ENCODE measurements at places on chromosomes 3 and 15.

GRCh38 chr3:45065373-45065720, 39.2 kb downstream of the CLEC3B start:
- DNase-seq, result no peak
- H3K36me3 ChIP-seq, result no peaks in the 10 kb centered on the region
- no peaks in the 10 kb centered on the region for H3K27me3 ChIP-seq
- H3K4me1 ChIP-seq, result peaks cover 15% of the 10 kb centered on the region

GRCh38 chr3:141690431-141691072, 47.5 kb upstream of the RNF7 start:
- no peaks in the 10 kb centered on the region for H3K27me3 ChIP-seq
- no peaks in the 10 kb centered on the region for H3K36me3 ChIP-seq
- no peak overlapping the region for H3K4me3 ChIP-seq
- DNase-seq, result no peak
- H3K27ac ChIP-seq, result no peak overlapping the region
- H3K4me1 ChIP-seq, result peaks cover 7% of the 10 kb centered on the region

DNA sequence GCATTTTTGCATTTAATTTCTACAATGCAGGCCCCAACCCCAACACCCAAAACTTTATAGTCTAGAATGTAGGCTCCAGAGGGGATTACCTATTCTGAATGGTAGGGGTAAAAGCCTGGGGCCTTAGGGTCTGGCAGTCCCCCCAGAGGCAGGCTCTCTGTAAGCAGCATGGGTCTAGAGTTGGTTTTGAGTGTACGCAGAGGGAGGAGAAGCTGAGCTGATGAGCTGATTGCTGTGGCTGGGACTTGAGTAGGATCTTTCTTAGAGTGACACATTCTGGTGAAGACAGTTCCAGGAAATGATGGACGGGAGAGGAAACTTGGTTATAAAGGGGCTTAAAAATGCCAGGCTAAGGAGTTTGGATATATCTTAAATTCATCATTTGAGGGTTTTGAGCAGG, 2.1 kb downstream of the LPP start:
- no peaks in the 10 kb centered on the region for H3K36me3 ChIP-seq
- H3K4me3 ChIP-seq, result no peak overlapping the region
- peaks cover 53% of the 10 kb centered on the region for H3K4me1 ChIP-seq
- no peak for DNase-seq
- no peak overlapping the region for H3K27ac ChIP-seq

- H3K4me1 ChIP-seq, result no peaks in the 10 kb centered on the region
- H3K27ac ChIP-seq, result no peak overlapping the region
- H3K27me3 ChIP-seq, result no peaks in the 10 kb centered on the region
- no peak overlapping the region for H3K4me3 ChIP-seq
- no peaks in the 10 kb centered on the region for H3K36me3 ChIP-seq
Measured at GRCh38 chr3:31043184-31043819, 148.8 kb upstream of the GADL1 start.

GRCh38 chr15:98746375-98747155, 98.2 kb downstream of the IGF1R start:
- no peak for DNase-seq
- no peak overlapping the region for H3K4me3 ChIP-seq
- no peaks in the 10 kb centered on the region for H3K4me1 ChIP-seq

DNA sequence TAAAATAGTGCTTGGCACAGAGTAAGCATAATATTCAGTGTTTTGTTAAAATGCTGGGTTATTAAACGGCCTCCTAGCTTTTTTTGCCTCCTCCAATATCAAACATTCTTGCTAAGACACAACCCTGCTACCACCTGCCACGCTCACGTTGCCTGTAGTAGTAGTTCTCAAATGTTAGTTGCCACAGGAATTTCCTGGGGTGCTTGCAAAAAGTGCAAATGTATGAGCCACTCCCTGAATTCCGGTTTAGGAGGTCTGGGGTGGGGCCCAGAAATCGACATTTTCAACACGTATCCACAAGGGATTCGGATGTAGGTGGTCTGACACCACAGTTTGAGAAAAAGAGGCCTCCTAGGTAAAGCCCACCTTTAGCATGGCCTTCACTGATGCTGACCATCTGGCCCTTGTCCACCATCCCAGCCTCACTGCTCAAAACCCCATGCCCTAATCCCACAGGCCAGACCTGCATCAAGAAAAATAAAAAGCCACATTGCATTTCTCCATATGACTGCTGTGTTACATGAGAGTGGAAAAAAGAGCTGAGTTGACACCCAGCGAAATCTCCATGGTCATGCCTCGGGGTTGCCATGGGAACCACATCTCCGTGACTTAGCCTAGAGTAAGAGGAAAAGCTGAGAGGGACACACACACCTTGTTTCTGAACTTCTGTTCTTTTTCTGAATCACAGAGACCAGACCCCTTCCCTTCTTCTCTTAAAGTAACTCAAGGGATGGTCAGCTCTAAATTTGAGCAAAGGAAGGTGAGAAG, 116.4 kb upstream of the HES1 start:
- no peak overlapping the region for H3K4me3 ChIP-seq
- DNase-seq, result no peak
- H3K27me3 ChIP-seq, result no peaks in the 10 kb centered on the region
- H3K36me3 ChIP-seq, result no peaks in the 10 kb centered on the region
- H3K4me1 ChIP-seq, result no peaks in the 10 kb centered on the region

DNA sequence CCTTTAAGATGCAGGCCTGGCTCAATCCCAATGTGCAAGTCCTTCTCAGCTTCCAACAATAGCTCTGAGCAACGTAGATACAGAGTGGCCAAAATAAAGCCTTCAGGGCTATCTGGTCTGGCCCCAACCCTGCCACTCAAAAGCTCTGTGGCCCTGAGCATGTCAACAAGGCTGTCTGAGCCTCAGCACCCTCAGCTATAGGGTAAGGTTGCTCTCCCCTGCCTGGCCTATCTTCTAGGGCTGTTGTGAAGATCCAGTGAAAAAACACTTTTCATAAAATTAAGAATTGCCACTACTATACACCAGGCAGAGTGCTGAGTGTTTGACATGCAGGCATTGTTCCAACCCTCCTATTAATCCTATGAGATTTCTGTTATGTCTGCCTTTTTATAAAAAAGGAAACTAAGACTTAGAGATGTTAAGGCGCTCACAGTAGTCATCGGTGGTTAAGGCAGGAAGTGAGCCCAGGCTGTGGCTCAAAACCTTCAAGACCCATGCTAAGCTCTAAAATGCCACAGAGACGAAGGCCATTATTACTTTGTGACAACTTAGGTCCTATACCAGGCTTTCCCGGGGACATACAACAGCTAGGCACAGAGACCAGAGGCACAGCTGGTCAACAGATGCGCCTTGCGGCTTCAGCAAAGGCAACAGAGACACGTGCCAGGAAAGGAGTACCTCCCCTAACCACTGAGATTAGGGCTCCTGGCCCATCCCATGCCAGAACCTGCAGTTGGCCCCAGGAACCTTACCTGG, 5.1 kb downstream of the POLG start:
- peak; percentile 54 for DNase-seq
- H3K4me3 ChIP-seq, result no peak overlapping the region
- no peaks in the 10 kb centered on the region for H3K27me3 ChIP-seq
- peaks cover 83% of the 10 kb centered on the region for H3K36me3 ChIP-seq
- H3K27ac ChIP-seq, result peak overlapping the region; percentile 39
- H3K4me1 ChIP-seq, result peaks cover 60% of the 10 kb centered on the region

GRCh38 chr3:50319894-50320625, 2.5 kb downstream of the HYAL2 start:
- peak overlapping the region; percentile 87 for H3K4me3 ChIP-seq
- H3K27ac ChIP-seq, result peak overlapping the region; percentile 73
- H3K27me3 ChIP-seq, result no peaks in the 10 kb centered on the region
- no peak for DNase-seq

DNA sequence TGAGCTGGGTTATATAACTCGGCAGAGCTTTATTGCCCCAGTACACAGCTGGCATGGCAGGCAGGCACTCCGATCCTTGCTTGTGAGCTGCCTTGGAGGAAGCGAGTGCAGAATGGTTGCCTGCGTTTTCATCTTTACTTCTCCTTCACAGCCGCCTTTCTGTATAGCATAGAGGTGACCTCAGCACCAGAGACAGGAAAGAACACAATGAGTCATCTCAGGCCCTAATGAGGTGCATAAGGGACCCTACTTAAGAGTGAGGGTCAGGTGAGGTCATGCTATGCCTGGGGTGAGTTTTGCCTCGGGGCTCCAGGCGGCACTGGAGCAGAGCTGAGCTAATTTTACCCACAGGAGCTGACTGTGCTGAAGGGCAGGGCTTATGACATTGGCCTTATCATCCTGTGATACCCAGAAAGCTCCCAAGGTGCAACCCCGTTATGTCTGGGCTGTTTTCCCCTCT, 43.5 kb downstream of the LPP start:
- H3K4me3 ChIP-seq, result no peak overlapping the region
- no peaks in the 10 kb centered on the region for H3K27me3 ChIP-seq
- peaks cover 3% of the 10 kb centered on the region for H3K36me3 ChIP-seq

DNA sequence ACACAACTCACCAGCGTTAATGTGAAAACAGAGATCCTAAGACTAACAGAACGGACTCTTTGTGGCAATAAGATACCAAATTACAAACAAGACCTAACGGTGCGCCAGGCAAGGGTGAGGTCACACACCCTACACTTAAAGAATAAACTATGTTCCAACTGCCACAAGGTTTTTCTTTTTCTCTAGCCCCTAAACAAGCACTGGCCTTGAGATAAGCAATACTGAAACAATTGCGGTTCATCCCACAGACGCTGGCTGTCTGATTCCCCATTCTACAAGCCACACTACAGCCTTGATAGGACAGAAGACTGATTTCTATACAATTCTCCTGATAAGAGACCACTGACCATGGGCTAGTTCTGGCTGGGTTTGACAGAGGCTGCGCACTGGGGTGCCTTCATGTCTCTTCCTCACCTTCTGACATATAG, 20.5 kb upstream of the LIMD1 start:
- no peak overlapping the region for H3K27ac ChIP-seq
- no peak for DNase-seq

DNA sequence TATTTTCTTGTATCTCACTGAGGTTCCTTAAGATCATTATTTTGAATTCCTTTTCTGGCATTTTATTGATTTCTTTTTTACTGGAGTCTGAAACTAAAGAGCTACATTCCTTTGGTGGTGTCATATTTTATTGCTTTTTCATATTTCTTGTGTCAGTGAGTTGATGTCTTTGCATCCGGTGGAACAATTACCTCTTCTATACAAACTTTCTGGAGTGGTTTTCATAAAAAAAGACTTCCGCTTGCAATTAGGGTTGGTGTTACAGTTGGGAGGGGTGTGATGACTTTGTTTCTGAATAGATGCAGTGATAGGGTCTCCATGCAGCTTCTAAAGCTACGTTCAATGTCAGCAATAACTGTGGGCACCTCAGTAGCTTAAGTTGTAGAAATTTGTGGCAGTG, 181.7 kb downstream of the LPP start:
- no peak overlapping the region for H3K4me3 ChIP-seq
- DNase-seq, result no peak
- no peaks in the 10 kb centered on the region for H3K36me3 ChIP-seq
- peaks cover 18% of the 10 kb centered on the region for H3K4me1 ChIP-seq
- H3K27ac ChIP-seq, result no peak overlapping the region

Data from CD4-positive, alpha-beta memory T cell (primary cell).